ENCODE measurements at places on chromosomes 2 and 18.
A peak's percentile ranks its signal among the peaks of the same experiment; 100 is the strongest.

DNA sequence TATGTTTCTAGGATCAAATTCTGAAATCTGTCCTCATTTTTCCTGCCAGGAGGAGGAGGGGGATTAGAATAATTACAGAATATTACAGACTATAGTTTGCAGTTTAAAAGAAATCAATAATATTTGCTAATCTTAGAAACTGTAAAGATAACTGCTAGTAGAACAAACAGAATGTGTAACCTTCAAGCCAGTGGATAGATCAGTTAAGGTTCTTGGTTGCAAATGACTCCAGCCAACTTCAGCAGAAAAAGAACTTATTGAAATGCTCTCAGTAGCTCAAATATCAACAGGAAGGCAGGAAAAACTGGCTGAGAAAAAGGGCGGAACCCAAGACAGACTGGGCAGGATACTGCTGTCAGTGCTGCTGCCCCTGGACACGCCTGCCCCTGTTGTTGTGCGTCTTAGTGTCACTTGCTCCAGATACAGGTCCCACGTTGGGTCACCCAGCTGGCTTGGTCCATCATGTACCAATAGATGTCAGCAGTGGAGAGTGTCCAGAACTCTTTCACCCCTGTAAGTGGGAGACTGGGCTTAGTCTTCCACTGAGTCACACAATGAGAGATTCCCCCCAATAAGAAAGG is 10.2 kb downstream of the NMUR1 start:
- no peak for DNase-seq

- no peak for DNase-seq
Observed at GRCh38 chr18:9869715-9870430, 15.9 kb upstream of the TXNDC2 start.

DNA sequence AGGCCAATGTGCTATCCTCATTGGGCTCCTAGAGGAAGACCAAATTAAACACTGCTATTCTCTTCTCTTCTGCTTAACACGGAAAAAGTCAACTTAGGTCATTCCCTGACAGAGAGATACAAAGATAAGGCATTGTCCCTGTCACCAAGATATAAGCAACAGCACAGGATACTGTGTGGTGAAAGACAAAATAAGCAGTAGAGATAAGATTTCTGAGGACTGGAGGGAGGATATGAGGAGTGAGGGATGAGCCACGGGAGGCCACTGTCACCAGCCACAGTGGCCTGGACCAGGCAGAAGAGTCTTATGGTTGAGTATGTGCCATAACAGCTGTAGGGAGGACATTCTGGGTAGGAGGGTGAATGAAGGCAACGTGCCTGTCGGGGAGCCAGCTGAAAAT is 54.4 kb upstream of the SLC14A2 start:
- no peak for DNase-seq

DNA sequence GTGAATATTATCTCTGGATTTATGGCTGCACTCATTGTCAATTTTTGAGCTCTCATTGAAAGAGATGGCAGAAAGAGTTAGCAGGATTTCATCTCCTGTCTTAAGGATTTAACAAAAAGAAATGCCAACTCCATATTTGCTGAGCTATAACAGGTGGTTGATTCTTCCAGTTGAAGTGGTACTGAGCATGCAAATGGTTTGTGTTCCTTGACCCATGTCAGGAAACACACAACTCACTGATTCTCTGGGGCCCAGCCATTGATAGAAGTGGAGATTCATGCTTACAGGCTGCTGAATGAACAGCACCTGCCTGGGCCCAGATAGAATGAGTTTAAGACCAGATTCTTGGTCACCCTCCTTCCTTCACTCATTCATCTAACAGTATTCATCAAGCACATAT is 128.8 kb downstream of the CERS6 start:
- DNase-seq = no peak

GRCh38 chr18:48455555-48456478 is 46.6 kb upstream of the ZBTB7C start:
- peak; percentile 23 for DNase-seq

- no peak for DNase-seq
Observed at GRCh38 chr2:6812857-6813530, 52.7 kb downstream of the CMPK2 start.

GRCh38 chr2:136075476-136075875 is 42.5 kb downstream of the CXCR4 start:
- DNase-seq = no peak

DNA sequence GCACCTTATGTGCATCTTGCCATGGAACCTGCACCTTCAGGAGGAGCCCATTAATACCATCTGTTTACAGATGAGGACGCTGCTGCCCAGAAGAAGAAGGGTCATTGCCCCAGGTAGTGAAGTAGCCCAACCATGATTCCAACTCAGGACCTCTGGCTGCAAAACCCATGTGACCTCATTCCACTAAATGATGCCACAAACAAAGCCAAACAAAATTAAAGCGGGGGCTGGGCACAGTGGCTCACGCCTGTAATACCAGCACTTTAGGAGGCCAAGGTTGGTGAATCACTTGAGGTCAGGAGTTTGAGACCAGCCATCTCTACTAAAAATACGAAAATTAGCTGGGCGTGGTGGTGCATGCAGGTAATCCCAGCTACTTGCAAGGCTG is 202.1 kb downstream of the EIPR1 start:
- no peak for DNase-seq

DNA sequence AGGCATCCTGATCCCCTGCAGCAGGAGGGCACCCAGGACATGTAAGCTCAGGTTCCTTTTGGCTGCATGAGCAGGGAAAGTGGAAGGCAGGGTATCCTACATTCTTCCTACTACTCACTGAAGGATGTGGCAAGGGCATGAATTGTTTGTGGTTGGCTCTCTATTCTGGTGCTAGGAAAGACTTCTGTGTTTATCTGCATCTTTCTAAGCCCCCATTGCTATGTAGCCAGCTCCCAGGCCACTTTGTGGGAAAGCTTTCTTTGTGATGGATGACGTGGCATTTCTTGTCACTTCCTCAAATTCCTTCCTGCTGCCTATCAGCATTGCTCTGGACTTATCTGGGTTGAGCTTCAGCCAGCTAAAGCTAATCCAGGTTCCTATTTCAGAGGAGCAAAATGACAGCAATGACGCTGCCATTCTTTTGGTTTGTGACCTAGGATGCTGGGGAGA is 46.2 kb downstream of the MEIS1 start:
- DNase-seq = no peak

DNA sequence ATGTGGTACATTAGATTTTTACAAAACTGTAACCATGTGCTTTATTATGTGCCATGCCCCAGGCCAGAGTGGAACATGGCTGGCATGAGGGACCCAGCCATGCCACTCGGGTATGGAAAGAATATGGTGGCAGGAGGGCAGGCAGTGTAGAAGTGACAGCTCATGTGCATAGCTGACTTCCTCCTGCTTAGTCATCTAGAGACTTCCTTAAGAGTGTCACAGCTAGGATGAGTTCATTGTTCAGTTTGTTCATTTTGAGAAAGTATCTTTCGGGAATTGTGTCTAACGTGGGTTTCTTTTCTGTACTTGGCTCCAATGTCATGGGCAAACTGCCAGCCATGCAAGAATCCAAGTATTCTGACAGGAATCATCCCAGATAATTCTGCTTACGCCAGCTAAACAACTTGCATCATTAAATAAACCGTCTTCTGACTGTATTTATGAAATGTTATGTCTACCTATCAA is 94.3 kb upstream of the ITGB6 start:
- no peak for DNase-seq

GRCh38 chr2:25954199-25954752 is 28.0 kb downstream of the KIF3C start:
- DNase-seq = no peak

DNA sequence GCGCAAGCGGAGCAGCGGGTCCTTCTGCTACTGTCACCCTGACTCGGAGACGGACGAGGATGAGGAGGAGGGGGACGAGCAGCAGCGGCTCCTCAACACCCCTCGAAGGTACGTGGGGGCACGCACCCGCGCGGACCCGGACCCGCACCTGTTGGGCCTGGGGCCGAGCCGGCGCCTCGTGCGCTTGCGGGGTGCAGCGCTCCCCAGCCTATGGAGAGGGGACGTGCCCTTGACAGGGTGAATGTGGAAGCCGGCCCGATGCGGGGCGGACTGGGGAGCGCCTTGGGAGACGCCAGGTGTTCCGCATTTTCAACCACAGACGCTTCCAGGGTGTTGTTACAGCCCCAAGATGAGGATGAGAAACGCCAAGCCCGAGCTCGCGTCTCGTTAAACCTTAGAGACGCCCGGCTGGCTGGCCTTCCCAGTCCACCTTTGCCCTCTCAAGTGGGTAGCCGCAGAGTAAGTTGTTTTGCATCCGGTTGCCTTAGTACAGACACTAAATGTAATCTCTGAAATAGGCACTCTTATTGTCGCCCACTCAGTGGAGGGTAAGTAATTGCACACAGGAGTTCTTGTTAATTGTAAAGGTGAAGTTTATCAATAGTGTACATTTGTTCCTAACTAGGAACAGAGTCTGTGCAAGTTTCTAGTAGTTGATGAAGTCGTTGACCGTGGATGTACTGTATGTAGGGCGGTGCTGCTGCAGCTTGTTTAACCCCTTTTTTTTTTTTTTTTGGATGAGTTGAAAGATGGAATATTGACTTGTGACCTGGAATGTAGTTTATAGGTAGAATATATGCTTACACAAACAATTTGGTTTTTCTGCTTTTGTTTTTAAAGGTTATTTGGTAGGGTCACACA is 815 bp downstream of the GMCL1 start:
- peak; percentile 64 for DNase-seq

GRCh38 chr2:178394859-178395258 is 56.1 kb downstream of the PRKRA start:
- no peak for DNase-seq

- DNase-seq = no peak
Observed at GRCh38 chr18:44916429-44917207, 235.9 kb downstream of the SETBP1 start.
